SJSA1 (cell line): ENCODE measurements at places on chromosomes 2 and 18.
A peak's percentile ranks its signal among the peaks of the same experiment; 100 is the strongest.

DNA sequence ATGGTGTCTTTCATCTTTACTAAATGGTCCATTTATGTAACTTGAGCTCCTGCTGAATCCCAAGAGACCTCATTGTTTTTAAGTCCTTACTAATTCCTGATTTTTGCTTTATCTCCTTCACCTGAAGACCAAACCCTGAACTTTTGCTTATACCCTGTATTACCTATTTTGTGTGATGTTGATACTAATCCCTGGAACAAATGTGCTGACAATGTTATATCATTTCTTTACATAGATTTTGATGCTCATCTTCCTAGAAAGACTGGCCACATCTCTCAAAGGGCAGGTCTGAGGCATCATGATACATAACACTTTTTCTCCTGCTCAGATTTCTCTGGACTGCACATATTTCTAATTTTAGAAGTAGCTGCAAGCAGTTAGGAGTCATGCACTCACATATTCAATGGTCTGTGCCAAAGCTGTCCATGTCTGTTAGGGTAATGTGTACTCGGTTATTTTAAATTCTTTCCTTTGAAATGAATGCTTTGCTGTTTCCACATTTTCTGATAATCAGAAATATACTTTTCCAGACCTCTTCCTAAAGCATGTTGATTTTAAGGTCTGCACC is 427.9 kb upstream of the HNRNPA3 start:
- no peak for DNase-seq

DNA sequence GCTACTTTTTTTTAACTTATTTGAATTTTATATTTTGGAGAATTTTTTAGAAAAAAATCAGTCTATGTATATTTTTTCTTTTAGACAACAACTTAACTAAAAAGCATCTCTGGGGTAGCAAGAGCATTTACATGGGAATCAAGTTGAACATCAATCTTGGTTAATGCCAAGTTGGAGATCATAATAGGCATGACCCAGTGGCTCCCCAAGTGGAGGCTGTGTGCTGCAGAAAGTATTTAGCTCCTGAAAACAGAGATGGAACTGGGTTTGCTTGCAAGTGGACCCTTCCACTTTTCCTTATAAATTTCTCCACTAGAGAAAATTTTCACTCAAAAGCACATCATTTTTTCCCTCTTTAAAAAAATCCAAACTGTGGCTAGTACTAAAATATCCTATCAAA is 23.9 kb upstream of the CAVIN2 start:
- DNase-seq, result no peak

GRCh38 chr2:74772046-74772445 is 61.9 kb upstream of the HK2 start:
- no peak for DNase-seq

- DNase-seq, result peak; percentile 56
Measured at GRCh38 chr2:182077448-182078142, 91.9 kb downstream of the PPP1R1C start.

DNA sequence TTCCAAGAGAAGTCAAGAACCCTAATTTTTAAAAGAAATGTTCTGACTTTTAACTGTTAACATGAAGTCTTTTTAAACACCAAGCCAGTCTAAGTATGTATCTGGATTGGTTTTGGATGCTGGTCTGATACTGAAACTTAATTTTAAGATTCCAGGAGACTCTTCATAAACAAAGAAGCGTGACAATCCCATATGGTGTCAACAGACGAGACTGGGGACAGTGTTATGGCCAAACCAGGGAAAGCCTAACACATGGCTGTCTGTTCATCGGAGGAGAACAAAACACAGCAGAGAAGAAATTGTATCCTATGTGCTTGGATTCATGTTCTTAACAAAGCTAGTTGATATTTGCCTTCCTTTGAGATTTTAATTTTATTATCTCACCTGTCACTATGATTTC is 80.5 kb upstream of the UPP2 start:
- DNase-seq, result no peak

GRCh38 chr2:29742656-29743055 is 178.7 kb downstream of the ALK start:
- no peak for DNase-seq

DNA sequence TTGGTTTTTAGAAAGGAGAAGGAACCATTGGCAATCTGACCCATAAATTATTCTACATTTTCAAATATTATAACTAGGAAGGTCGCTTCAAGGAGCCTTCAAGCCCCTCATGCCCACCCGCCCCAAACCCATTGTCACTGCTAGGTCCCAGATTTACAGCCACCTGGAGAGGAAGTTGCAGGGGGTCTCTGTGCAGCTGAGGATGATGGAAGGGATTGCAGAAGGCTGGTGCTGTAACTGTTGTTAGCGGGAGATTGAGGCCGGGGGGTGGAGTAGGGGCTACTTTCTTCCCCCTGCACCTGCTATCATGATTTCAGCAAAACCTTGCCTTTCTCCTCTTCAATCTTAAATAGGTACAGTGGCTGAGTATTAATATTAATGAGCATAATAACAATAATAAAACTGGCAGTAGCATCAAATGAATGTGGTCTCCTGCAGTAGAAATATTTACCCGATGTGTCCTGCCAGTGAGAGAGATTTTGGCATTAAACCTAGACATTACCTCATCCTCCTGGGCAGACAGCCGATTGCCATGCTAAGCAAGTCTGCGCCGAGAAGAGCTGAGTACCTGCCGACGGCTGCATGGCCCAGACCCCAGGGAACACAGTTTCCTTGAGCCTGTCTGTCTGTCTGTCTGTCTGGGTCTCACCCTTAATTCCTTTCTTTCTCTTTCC is 225.4 kb downstream of the FAM210A start:
- no peak for DNase-seq

- no peak for DNase-seq
Measured at GRCh38 chr2:224217962-224218347, 178.9 kb upstream of the SERPINE2 start.

DNA sequence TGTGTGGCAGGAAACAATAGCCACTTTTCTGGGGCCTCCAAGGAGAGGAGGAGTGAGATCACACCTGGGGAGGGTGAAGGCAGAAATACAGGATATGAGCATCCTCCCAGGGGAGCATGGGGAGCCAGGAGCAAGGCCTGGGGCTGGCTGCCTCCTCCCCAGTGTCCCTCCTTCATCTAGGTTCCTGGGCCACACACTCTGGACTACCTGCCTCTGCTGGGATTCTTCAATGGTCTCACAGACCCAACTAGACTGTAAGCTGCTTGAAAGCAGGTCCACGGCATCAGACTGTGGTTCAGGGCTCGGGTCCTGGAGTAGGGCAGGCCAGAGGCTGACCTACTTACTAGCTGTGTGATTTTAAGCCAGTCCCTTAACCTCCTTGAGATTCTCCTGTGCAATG is 94.0 kb downstream of the MCFD2 start:
- DNase-seq, result no peak

GRCh38 chr2:109422071-109422757 is 191.6 kb downstream of the SEPTIN10 start:
- DNase-seq, result no peak

GRCh38 chr2:35410431-35411061 is 945.0 kb upstream of the CRIM1 start:
- DNase-seq, result no peak

- no peak for DNase-seq
Measured at GRCh38 chr18:56542476-56542875, 95.9 kb downstream of the TXNL1 start.

- no peak for DNase-seq
Measured at GRCh38 chr18:3528231-3528630, 78.3 kb downstream of the TGIF1 start.

- DNase-seq, result no peak
Measured at GRCh38 chr18:26634631-26635030, 86.3 kb upstream of the KCTD1 start.

GRCh38 chr2:3349211-3349693 is 28.4 kb downstream of the EIPR1 start:
- DNase-seq, result no peak

DNA sequence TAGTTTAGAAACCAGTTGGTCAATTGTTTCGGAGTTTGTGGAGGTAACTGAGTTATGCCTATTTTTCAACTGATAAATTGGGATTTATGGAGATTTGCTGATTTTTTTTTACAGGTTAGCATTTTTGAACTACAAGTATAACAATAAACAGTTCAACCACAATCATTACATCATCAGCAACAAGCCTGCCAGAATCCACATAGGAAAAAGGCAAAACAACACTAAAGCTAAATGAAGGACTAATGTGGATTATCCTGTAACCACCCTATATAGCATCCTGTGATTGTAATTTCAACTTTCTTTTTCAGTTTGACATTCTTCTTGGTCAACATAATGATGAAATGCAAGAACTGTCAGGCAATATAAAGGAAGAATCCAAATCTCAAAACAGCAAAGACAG is 76.5 kb downstream of the CCDC102B start:
- DNase-seq, result no peak

DNA sequence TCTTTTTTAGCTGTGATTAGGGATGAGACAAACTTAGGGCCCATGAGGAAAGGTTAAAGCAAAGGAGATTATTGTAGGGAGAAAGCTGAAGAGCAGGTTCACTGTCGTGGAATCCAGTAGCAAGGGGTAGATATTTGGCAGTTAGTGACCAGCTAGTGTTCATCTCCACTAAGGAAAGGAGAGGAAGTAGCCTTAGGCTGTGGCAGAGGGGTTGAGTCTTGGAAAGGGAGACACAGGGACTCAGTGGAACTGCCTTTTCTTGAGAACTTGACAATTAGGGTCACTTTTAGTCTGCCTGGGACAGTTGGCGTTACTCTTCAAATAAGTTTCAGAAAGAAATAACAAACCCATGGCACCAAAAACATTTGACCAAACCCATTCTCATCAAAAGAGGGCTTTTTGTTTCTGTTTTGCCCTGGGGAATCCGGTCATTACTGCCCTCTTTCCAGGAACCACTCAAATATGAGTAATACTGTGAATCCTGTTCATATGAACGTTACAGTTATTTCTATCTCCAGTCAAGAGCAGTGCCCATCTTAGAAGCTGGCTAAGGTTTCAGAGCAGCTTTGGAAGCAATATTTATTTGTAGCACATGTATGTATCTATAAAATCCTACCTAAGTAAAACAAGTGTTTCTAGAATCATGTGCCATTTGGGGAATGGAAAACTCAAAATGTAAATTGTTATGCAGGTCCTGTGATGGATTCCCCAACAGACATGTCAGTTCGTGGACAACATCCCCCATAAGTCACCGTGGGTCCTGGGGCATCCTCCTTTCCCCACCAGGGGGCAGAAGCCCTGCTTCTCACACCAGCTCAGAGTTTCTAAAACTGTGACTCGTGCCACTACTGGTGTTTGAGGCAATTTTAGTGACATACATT is 77.3 kb upstream of the PHLPP1 start:
- DNase-seq, result no peak

- no peak for DNase-seq
Measured at GRCh38 chr2:43085929-43086328, 140.5 kb downstream of the ZFP36L2 start.

GRCh38 chr2:4549666-4550210 is 846.4 kb downstream of the DCDC2C start:
- DNase-seq, result no peak

- DNase-seq, result no peak
Measured at GRCh38 chr18:23584019-23584983, 2.0 kb downstream of the NPC1 start.

DNA sequence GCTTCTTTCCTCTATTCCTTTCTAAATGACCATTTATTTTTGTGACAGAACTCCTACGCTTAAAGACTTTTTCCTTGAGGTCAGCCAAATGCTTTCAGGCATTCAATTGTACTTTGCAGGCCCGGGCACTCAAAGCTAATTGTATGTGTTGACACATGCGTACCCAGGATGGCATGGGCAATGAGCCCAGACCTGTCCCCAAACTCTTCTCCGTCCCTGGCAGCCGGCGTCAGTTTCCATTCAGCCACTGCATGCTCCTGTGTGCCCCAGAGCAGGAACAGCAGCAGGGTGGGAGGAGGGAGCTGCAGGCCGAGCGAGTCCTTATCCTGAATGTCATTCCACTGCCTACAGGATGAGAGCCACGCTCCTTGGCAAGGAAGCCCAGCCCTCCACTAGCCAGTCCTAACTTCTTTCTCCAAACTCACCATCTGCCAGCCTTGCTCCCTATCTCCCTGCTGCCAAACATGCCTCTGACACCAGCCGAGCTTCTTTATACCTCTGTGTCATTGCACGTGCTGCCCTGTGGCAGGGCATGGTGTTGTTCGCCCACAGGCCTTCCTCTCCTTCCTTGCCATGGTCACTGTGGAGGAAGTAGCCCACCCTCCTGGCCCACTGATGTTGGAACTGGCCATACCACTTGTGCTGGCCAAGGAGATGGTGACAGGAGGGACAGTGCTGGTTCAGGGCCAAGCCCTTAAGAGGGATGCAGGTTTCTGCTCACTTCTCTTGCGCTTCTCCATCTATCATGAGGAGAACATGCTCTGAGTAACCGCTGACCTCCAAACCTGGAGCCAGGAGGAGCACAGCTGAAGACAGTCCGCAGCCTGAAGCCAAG is 116.9 kb upstream of the FHL2 start:
- no peak for DNase-seq

DNA sequence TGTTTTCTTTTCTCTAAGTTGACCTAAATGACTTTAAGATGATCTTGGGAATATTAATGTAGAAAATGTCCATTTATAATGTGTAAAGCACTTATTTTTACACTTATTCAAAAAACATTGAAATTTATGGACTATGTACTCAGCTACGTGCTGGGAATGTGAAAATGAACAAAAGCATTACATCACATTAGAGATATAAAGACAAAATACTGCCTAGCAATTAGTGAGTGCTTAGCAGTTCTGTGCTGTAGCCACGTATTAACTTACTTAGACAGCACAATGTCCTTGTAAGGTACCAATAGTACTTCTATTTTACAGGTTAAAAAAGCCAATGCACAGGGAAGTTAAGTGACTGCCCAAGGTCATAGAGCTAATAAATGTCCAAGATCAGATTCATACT is 103.8 kb upstream of the TTN start:
- no peak for DNase-seq

DNA sequence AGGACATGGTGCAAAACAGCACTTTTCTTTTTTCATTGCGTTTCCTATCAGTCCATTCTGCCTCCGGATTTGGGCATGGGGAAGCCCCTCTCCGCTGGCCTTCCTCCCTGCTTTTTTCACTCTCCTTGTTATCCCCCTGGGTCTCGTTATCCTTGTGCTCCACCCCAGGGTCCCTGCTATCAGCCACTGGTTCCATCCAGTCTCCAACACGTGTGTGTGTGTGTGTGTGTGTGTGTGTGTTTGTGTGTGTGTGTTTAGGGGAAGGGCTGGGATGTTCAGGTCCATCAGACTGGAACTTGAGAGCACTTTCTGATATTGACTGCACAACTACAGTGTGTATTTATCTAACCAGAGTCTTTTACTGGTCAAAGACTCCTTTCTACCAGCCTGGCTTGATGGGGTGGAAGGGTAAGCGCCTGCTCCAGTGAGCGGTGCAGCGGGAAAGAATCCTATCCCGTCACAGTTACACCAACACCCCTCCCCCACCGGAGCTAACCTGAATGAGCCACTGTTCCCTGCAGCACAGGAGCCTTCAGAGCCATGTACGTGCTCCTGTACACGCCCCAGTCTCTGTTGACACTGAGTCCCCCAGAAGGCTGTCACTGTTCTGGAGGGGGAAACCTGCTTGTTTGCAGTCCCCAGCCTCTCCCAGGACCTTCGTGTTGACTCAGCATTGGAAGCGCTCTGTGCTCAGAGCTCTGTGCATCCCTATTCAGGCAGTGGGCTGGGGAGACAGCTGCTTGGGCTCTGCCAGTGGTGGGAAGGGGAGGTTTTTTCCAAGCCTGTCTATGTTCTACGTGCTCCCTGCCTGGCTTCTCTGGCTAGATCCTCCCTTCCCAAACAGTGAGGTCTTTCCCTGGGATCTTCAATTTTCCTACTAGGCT is 4.6 kb downstream of the INHA start:
- no peak for DNase-seq

- DNase-seq, result no peak
Measured at GRCh38 chr2:152791979-152792378, 73.6 kb downstream of the ARL6IP6 start.
